ENCODE measurements at places on chromosomes 12 and 14.

GRCh38 chr14:24297190-24297964 lies 2.2 kb downstream of the DHRS1 start:
- DNase-seq = no peak

DNA sequence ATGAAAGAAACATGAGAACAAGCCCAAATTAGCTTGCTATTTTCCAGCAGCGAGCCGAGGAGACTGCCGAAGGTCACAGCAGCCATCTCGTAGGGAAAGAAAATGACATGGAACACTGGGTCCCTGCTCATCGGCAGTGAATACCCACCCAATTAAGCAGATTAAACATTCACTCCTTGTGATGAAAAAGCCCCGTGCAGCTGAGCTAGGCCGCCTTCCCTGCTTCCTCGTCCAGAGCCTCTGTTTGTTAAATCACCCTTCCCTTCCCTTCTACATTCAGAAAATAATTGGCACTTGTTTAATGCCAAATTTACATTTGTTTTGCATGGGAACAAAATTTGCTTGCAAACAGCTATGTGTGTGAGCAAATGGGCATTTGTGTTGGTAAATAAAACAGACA lies 342.5 kb downstream of the RMST start:
- DNase-seq = peak; percentile 59

- no peak for DNase-seq
These were observed 37.2 kb upstream of the GPR132 start for GRCh38 chr14:105102361-105102870.

DNA sequence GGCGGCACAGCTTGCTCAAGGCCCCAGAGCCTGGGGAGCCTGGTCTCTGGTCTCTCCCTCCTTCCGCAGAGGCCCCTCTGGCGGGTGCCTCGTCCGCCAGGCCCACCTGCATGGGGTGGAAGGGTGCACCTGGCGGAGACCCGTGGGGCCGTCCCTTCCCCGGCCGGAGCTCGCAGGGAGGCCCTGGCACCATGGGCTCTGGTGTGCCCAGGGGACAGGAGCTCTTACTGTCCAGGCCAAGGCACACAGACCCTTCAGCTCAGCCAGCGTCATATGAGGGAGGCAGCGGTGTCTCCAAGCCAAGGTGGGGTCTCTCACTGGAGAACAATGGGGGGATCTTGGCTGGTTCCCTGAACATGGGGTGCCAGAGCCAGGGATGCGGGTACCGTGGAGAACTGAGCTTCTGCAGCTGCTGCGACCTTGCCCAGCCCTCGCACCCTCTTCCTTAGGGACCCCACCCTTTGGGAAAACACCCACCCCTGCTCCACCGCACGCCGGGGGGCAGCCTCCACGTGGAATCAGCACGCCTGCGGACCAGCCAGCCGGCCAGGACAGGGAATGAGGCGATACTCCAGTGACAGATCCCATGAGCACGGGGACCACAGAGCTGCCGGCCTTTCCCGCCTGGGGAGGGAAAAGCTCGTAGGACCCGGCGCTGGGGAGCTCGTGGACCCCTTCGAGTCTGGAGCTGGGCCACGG lies 25.7 kb upstream of the GALNT9 start:
- no peak for DNase-seq

GRCh38 chr14:59377991-59378601 lies 87.1 kb downstream of the GPR135 start:
- no peak for DNase-seq

- no peak for DNase-seq
These were observed 86.9 kb downstream of the ANO6 start for GRCh38 chr12:45302621-45303369.

GRCh38 chr14:85853996-85854526 lies 324.1 kb downstream of the FLRT2 start:
- no peak for DNase-seq

GRCh38 chr14:35331605-35332516 lies 39.7 kb downstream of the PSMA6 start:
- peak; percentile 64 for DNase-seq

GRCh38 chr14:76136476-76137110 lies 15.1 kb upstream of the GPATCH2L start:
- no peak for DNase-seq

DNA sequence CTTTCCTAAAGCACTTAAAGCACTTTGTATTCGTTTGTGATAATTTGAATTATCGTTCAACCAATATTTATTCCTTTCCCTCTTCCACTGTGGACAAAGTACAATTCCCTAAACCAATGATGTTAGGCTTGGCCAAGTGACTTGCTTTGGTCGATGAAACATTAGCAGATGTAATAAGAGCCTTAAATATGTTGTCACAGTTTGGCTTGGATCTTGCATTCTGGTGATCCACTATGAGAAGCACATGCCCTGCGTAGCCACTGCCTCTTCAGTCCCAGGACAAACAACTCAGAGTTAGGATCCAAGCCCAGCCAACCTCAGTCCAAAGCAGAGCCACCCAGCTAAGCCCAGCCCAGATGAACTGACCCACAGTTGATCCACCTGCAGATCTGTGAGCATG lies 8.4 kb upstream of the C12orf75 start:
- no peak for DNase-seq

DNA sequence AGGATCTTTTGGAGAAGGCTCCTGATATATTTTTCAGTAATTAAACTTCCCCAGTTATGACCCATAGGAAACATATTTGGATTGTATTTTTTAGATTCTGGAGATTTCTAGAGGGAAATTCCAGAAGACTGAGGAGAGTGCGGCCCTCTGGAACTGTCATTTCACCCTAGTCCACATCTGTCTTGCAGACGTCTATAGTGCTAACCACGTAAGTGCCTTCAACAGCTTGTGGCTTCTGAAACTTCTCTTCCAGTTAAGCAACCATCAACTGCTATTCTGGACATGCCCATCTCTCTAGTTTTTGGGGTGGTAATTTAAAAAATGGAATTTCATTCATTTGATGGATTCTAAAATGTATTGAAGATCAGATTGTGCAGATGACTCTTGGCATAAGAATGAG lies 1098.8 kb downstream of the TMEM121 start:
- DNase-seq = no peak

GRCh38 chr12:31715283-31715825 lies 13.5 kb downstream of the AMN1 start:
- DNase-seq = no peak

GRCh38 chr14:89137526-89138163 lies 279.4 kb downstream of the FOXN3 start:
- no peak for DNase-seq

DNA sequence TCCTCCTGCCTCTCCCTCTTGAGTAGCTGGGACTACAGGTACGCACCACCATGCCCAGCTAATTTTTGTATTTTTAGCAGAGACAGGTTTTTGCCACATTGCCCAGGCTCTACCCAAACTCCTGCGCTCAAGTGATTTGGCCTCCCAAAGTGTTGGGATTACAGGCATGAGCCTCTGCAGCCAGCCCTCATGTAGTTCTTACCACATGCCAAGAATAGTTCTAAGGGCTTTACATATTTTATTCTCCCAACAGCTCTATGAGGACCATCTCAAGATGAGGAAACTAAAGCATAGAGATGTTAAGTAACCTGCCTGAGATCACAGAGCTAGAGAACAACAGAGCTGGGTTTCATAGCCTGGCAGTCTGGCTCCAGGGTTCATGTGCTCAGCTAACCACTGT lies 37.9 kb upstream of the ALDH2 start:
- DNase-seq = no peak

DNA sequence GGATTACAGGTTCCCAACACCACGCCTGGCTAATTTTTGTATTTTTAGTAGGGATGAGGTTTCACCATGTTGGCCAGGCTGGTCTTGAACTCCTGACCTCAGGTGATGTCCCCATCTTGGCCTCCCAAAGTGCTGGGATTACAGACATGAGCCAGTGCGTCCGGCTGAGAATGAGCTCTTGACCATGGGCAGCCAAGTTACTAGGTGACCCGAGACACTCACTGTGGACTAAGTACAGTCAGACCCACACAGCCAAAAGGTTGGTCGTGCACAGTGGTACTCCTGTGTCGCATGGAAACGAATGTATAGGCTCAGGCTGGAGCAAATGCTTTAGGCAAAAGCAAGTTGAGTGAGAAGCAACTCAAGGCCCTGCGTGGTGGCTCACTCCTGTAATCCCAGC lies 21.0 kb downstream of the DLK1 start:
- DNase-seq = no peak

DNA sequence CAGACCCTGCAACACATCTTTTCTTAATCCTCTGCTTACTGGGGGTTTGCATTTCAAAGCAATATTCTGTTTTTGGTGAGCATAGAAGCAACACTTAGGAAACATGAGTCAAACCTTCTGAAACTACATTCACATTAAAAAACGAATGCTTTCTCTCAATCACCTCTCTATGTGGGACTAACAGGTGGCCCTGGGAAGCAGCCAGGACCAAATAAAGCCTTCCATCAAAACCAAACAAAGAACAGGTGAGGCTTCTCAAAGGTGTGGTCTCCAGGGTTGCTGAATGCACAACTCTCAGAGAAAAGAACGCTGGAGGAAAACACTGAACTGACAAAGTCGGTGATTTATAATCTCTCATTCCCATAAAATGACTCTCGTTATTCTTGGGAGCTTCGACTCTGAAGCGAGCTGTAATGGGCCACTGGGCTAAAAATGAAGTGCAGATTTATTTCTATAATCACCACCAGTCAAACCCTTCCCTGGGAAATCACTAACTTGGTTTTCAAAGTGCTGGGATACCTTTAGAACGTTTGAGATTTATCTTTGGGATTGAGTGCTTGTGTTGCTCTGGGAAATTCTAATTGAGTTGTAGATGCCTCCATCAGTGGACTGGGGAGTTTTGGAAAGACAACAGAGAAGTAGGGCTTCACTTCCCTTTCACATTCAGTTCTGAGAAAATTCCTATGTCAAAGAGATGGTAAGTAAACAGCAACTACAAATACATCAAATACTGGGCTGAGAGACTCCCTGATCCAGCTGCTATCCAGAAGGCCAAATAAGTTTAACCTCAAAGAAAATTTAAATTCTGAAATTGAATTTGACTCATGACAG lies 262.0 kb upstream of the TMPO start:
- DNase-seq = no peak

DNA sequence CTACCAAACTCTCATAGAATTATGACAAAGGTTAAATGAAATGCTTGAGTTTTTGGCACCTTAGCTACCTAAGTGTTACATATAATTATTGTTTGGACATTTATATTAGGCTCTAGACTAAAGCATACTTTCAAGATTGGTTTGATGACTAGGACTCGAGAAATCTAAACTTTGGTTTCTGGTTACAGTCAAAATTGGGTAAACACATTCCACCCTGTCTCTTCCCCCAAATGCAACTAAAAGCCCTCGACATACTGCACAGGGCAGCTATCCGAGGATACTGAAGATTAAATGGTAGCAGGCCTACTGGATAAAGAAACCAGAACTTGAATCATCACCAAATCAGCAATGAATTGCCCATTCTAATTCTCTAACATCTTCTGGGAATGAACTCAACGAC lies 369.1 kb downstream of the PRKD1 start:
- DNase-seq = no peak

- no peak for DNase-seq
These were observed 254.8 kb upstream of the FKBP4 start for GRCh38 chr12:2539938-2540337.

DNA sequence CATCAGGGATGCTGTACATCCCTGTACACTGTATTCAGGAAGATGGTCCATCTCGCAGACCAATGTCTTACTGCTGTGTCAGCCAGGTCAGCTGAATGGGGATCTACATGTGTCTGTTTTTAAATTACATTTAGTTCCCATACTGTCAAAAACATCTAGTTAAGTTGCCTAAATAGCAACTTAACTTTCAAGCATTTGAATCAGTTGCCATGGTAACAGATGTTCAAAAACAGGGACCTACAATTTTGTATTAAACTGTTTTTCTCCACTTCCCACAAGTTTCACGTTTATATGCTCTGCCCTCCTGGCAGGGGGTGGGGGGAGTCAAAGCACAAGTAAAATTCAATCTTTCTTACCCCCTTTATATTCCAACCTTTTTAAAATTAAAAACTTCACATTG lies 38.3 kb downstream of the C12orf42 start:
- no peak for DNase-seq

DNA sequence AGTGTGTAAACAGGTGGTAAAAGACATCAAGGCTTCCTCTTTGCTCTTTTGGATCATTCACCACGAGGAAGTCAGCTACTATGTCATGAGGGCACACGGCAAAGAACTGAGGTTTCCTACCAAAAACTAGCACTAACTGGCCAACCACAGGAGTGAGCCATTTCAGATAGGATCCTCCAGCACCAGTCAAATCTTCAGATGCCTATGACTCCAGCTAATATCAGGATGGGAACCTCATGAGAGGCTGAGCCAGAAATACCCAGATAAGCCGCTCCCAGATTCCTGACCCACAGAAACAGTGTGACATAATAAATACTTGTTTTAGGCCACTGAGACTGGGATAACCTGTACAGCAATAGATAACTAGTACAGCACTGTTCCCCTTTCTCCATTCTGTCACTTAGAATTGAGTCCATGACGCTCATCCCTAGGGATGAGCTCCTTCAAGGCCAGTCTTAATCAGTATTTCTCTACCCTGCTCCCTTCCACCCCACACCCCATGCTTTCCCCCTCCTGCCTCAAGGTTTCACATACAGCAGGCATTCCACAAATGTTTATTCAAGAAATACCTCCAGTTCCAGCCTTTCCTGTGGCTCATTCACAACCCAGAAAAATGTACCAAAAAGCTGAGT lies 68.4 kb downstream of the PPM1H start:
- no peak for DNase-seq

DNA sequence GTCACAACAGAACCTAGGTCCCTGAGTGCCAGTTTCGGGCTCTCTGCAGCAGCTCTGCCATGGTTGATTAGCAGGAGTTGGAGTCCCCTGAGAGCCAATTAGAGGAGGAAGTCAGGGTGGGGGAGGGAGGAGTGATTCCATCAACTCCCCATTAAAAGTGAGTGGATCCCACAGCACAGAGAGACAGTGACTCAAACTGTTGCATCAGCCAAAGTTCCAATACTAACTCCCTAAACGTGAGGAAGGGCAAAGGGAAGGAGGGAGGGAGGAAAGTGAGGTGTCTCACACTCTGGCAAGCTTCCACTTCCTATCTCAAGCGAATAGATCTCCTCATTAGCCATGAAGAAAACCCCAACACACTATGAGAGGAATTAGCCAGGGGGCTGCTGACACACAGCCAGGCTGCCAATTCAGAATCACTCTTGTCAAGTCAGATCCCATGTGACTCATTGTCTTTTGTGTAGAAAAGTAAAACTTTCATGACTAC lies 23.6 kb downstream of the OR11H4 start:
- DNase-seq = no peak

- DNase-seq = no peak
These were observed 724 bp upstream of the CS start for GRCh38 chr12:56300644-56301464.

- DNase-seq = no peak
These were observed 15.9 kb upstream of the KRT83 start for GRCh38 chr12:52337054-52337453.
